ENCODE measurements at places on chromosomes 11 and 22.
A peak's percentile ranks its signal among the peaks of the same experiment; 100 is the strongest.

DNA sequence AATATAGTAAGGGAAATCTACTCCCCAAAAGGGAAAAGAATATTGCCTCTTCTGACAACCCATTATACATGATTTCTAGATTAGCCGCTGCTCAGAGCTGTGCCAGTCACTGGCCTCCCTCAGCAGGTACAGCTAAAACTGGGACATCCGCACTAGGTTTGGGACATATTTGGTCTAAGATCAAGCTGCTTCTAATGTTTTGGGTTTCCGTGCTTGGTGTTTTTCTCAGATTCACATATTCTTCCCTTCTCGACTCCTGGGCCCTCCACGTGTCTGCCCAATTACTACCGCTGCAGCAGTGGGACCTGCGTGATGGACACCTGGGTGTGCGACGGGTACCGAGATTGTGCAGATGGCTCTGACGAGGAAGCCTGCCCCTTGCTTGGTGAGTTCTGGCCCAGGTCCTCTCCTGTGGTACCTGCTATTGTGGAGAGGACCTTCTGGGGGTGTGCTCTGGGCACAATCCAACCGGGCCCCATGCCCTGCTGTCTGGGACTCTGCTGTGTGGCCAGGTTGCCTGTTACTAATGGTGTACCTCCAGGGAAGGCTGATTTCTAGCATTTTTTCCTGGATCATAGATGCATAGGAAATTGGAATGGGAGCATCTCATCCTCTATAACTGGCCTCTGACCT, 138.1 kb upstream of the SORL1-AS1 start:
- no peak for DNase-seq

DNA sequence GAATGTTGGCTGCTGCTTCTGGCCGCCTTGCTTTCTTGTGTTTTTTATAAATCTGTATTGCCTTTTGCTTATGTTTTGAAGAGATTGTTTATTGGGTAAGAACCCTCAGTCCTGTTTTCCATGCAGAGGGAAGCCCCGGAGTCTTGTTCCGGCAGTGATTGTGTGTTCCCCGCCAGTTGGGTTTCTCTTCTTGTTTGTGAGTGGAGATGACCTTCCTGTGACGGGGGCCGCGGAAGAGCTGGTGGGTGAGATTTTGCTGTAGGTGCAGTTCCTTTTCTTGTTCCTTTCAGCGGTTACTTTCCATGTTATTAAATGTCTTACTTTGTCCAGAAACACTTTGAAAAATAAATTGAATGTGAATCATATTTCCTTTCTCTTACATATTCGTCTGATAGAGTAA, 8.3 kb downstream of the TBC1D22A start:
- no peak for DNase-seq

- peak; percentile 30 for DNase-seq
These were observed 8.3 kb downstream of the CAT start for GRCh38 chr11:34447044-34447443.

GRCh38 chr11:75342231-75342918, 9.1 kb downstream of the ARRB1 start:
- no peak for DNase-seq

- no peak for DNase-seq
These were observed 47.5 kb upstream of the RASSF10 start for GRCh38 chr11:12961615-12962014.

DNA sequence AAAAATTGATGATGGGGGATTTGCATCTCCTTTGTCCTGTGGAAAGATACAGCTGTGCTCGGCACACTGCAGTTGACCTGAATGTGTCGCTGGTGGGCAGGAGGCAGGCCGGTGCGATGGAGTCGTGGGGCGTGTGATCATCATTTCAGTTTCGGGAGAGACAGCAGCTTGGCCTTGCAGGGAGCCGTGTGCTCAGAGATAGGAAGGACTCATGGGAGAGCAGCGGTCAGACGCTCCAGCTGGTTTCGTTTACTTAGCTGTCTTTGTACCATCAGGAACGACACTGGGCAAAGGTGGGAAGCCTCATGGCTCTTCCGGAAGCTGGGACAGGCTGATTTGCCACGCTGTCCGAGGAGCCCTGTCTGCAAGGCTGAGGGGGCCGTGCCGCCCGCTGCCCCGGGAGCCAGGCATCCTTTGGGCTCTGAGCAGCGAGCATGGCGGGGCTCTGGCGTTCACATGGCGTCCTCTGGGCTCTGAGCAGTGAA, 32.7 kb downstream of the GRAMD4 start:
- no peak for DNase-seq

GRCh38 chr11:19953909-19954308, 206.4 kb downstream of the DBX1 start:
- DNase-seq = no peak

DNA sequence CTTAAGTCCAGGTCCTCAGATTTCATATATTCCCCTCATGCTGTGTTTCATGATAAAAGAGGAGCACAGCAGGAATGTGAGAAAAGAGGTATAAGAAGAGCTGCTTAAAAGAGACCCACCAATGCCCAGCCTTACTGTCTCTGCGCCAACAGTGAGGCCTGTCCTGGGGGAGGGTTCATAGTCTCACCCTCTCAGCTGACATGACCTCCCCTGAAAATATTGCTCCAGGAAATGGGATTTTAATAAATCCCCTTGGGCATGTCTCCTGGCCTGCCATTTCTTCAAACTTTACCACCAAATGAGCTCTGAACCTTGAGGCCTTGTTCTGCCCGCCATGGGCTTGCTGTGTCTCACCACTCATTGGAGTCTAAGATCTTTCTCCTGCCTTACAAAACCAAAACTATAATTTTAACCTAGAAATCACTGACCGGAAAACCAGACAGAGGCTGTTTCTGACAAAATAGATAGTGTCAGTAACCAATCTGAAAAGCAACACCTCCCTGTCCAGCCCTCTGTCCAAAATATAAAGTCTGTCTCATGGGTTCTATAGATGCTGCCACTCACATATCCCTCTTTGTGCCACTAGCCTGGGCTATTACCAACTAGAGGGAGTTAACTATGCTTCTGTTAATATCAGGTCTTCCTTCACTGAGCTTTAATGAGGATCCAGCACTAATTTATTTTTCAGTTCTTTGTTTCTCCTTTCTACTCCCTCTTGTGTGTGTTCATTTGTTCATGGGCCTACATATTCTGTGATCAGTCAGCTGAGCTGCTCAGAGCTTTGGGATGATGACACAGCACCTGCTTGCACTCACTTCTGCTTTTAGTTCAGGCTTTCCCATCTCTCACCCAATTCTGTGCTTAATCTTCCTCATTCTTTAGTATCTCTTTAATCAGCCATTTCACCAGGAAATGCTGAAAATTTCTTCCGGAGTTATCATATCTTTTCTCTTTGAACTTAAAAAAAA, at the start of gene OR2AG2:
Gene OR2AG2, minus strand, starts transcription at position 51 of the 968 bp plus-strand sequence. CDS start 3,019 bp downstream, outside the sequence.
- DNase-seq = no peak

DNA sequence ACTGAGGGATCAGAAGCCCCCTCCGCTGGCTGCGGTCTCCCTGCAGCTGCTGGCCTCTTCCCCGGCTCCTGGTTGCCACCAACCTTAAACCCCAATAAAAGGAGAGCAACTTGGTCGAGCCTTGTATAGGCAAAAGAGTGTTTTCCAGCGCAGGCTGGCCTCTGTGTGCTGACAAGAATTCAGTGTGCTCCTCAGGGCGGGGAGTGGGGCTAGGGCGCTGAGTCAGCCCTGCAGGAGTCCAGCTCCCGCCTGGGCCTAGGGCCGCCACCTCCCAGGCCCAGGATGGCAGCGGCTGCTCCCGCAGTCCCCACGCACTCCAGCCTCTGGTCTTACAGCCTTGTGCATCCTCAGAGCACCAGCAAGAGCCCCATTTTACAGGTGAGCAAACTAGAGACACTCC, at the start of gene SHISAL1:
Gene SHISAL1, minus strand, starts transcription at position 186 of the 400 bp plus-strand sequence. CDS start 12,006 bp downstream, outside the sequence.
- no peak for DNase-seq

- DNase-seq = no peak
These were observed 208.4 kb downstream of the BRD1 start for GRCh38 chr22:49619301-49619700.

- DNase-seq = no peak
These were observed 4.0 kb downstream of the SAA1 start for GRCh38 chr11:18270102-18270501.

- no peak for DNase-seq
These were observed 101.9 kb downstream of the ARL14EP start for GRCh38 chr11:30424844-30425243.

DNA sequence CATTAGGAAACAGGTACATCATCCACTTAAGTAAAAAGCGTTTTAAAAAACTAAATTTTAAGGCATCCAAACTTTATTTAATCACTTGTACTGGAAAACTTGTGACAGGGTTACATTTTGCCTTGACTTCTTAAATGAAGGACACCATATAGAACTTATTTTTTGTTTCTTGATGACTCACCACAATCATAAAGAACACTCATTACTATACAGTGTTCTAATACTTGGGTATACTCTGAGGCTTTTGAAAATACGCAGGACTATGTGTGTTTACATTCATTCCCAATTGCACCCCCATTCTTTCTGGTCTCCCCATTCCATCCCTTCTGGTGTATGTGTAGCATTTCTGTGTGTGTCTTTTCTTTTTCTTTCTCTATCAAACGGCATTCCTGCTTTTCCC, 69.9 kb downstream of the ZBTB44 start:
- no peak for DNase-seq

GRCh38 chr22:24576778-24577177, 16.1 kb downstream of the LRRC75B start:
- DNase-seq = no peak

DNA sequence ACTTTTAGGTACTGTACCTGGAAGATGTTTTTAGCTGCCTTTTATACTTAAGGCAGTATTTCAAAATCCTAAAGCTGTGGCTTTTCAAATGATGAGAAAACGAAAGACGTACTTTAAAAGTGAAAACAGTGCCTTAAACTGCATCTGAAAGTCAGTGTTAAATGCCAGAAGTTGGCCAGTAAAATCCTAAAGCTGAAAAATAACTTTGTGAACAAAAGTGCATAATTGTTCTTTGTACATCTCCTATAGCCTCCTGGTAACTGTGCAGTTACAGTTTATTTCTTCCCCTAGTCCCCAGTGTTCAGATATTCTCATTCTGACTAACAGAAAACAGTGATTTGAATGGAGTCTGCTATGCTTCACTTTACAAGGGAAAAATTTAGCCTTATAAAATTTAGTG, 6.8 kb downstream of the EED start:
- DNase-seq = no peak

DNA sequence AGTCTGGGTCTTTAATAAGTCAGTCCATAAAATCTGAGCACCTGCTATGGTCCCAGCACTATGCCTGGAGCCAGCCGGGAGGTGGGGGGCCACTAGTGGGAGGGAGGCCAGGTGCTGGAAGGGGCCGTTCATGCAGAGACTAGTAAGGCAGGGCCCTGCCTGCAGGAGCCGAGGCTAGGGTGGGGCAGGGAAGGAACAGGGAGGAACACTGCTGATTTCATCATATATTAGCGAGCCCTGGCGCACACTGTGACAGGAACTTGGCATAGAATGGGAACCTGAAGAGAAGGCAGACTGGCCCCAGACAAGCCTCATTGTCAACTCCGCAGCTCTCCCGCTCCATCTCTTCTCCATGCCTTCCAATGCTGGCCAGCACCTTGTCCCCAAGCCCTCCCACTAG, 7.1 kb downstream of the VSIG10L2 start:
- no peak for DNase-seq

GRCh38 chr11:69702239-69702691, 1.6 kb downstream of the FGF19 start:
- no peak for DNase-seq

GRCh38 chr22:24728790-24729637, 45.5 kb downstream of the PIWIL3 start:
- DNase-seq = peak; percentile 47

GRCh38 chr11:45730014-45730413, 64.6 kb upstream of the CHST1 start:
- no peak for DNase-seq

DNA sequence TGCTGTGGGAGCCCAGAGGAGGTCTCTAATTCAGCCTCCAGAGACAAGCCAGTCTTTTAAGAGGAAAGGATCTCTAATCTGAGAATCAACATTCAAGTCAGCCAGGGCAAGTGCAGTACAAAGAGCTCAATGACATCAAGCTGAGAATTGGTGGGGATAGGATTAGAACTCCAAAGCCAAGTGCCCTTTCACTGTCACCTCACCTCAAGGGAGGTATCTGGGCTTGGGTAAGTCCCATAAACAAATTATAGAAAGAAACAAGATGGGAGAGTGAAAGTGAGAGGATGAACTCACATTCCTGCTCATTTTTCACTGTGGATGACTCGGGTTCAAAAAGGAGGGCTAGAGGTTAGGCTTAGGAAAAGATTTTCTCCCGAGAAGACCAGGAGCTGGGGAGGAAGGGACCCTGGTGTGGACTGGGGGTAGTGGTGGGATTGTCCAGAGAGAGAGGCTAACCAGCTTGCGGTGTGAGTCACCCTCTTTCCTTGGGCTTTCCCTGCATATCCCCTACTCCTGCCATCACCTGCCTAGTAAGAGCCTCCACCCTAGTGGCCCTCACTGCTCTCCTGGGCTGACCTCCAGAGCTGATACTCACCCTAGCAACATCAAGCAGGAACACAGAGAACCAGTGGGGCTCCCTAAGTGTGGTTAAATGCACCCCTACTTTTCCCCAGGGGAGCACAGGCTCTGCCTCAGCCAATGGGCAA, 70.4 kb downstream of the RRM1 start:
- DNase-seq = no peak

DNA sequence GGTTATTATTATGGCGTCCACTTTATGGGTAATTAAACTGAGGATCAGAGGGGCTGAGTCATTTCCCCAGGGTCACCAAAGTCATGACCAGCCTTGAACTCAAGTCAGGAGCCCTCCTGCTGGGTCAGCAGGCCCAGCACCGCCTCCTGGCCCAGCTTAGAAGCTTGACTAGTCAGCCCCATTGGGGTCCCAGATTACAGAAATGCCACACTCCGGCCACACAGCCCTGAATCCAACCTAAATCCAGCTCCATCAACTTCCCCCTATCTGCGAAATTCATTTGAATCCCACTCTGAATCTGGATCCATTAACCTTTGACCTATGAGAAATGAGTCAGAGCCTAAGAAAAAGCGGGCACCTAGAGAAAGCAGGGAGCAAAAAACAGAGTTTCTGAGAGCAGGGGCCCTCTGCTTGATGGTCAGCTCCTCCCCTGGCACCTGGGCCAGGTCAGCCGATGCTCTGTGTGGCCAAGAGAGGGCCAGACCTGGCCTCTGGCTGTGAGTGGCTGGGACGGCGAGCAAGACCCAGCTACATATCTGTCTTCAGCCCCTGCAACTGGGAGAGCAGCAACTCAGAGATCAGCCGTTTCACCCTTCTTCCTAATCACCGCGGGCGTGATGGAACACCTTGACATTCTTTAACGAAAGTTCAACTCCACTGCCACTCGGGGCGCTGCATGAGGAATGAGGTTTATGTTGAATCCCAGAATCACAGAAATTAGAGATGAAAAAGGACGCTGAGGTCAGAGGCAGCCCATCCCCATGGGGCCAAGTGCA, 196.1 kb downstream of the TRIM29 start:
- no peak for DNase-seq

DNA sequence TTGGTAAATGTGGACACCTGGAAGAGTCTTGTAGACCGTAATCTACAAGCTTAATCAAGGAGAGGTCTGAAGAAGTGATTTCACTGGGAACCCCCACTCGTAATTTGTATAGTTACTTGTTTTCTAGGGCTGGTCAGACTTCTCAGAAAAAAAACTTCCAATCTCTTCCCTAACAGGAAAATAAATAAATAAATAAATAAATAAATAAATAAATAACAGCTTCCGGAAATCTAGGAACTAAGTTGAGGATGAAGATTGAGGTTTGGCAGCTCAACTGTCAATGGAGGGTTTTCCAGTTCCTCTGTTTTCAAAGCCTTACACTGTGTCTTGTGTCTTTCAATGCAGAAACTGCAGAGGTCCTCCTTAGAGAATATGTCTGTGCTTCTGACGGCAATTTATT, 17.7 kb upstream of the TYR start:
- no peak for DNase-seq

- peak; percentile 27 for DNase-seq
These were observed 32.2 kb downstream of the C2CD3 start for GRCh38 chr11:74138572-74138971.
